Stimulated activated CD8-positive, alpha-beta memory T cell treated with anti-CD3 and anti-CD28 coated beads, Interleukin-2, amount 100 ng/mL, for 1 hour (primary cell): ENCODE measurements at places on chromosomes 2 and 18.

DNA sequence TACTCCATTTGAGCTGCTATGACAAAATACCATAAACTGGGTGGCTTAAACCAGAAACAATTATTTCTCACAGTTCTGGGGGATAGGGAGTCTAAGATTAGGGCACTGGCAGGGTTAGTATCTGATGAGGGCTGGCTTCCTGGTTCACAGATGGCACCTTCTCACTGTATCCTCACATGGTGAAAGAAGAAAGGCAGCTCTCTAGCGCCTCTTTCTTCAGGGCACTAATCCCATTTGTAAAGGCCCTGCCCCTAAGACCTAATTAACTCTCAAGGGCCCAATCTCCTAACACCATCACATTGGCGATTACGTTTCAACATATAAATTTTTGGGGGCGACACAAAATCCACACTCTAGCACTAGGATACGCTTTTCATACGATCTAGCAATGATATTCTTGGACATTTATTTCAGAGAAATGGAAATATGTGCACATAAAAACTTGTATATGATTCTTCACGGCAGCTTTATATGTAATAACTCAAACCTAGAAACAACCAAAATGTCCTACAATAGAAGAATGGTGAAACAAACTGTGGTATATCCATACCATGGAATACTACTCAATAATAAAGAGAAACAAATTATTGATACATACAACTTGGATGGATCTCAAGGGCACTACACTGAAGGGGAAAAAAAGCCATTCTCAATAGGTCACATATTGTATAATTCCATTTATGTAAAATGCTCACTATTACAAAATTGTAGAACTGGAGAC lies 111.0 kb downstream of the BCL2L11 start:
- DNase-seq, result no peak

DNA sequence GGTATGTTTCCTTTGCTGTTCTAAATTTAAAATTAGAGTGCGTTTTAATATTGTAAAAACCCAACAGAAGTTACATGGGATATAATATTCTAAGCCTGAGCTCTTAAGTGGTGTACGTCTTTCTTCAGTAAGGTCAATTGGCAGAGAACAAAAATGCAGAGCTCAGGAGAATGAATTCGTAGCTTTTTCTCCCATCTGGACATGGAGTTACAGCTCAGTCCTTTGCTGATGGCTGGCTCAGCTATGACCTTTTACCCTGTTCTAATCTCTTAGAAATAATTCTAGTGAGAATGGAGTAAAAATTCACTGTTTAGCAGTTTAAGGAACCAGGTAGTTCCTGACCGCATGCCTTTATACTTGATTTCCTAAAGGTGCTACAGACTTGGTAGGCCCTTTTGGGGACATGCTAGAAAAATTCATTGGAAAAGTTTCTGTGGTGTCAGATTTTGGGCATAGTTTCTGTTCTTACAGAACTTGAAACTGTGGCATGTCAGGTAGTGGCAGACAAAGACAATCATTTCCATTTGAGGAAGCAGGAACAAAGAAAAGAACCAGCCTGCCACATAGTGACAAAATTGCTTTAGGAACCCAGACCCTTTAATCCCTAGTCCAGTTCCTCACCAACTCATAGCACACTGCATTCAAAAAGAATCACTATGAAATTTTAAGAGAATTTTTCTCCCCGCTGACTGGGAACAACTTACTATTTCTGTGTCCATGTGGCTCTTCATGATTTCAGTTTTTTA lies 566.8 kb upstream of the ZNF804A start:
- DNase-seq, result no peak

- DNase-seq, result no peak
Measured at GRCh38 chr18:12296087-12296403, 12.0 kb upstream of the TUBB6 start.

GRCh38 chr2:38037757-38038621 lies 38.0 kb downstream of the CYP1B1 start:
- DNase-seq, result no peak

GRCh38 chr2:99261242-99261641 lies 5.8 kb upstream of the LYG2 start:
- no peak for DNase-seq

GRCh38 chr2:61950571-61951315 lies 45.3 kb downstream of the COMMD1 start:
- DNase-seq, result no peak

DNA sequence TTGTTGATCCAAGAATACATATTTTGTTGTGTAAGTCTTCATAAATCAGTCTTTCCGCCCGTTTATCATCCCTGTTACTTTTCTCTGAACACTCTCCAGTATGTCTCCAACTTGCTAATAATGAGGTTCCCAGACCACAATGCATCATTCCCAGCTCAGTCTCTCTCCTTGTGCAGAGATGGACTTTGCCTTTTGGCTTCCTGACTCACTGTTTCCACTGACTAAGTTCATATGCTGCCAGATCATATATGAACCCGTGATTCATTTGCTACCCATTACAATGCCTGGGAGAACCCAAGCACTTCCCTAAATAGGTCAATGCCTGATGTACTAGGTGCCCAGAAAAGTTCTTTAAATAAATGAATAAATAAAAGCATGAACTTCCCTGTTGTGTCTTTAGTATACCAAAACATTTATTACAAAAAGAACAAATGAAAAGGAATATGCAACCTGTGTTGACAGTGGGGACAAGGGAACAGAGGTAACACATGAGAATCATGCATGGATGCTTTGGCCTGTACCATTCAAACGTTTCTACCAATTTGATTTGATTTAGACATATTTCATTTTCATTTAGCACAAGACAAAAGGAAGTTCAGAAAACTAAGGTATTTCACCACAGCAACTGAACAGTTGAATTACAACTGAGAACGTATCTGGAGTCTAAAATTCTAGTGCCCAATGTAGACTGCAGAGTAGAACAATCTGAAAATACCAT lies 215.4 kb upstream of the HNRNPA3 start:
- no peak for DNase-seq

- no peak for DNase-seq
Measured at GRCh38 chr2:217803653-217803960, 199.2 kb downstream of the TNS1 start.

- DNase-seq, result no peak
Measured at GRCh38 chr2:108169982-108170625, 69.7 kb upstream of the SULT1C3 start.
